ENCODE measurements at places on chromosomes 4 and X.

GRCh38 chrX:43643201-43643600 is 12.9 kb upstream of the MAOA start:
- no peak for DNase-seq

- no peak for DNase-seq
Measured at GRCh38 chr4:3368841-3369760, 72.7 kb upstream of the HGFAC start.

DNA sequence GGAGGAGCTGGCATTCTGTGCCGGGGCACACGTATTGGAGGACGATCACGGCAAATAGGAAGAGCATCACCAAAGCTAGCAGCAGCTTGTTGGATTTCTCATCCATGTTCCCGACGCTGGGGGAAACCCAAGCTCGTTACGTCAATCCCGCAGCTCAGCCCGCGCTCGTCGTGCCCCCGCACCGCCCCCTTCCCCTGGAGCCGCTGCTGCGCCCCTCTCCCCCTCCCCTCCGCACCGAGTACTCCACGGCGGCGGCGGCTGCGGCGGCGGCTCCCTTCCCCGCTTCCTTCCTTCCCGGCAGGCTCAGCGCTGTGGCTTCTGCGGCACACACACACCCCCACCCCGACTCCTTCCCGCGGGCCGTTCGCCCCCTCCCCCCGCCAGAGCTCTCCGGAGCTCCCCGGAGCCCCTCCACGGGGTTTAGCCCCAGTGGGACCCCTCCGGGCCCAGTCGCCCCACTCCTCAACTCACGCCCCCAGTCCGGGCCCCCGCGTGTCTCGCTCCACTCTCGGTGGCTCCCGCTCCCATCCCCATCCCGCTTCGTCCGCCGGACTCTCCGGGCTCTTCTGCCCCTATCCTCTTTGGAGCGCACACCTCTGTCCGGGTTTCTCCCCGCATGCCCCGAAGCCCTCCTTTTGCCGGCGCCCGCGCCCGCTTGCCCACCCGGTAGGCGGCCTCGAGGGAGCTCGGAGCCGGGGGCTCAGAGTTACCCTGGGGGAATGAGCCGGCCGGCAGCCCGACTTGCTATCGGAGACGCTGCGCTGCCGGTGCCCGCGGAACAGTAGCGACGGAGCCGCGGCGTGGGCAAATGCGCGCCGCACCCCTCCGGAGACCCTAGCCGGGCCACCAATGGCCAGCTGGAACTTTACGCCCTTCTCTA is 978 bp downstream of the HS6ST2 start:
- no peak for DNase-seq

DNA sequence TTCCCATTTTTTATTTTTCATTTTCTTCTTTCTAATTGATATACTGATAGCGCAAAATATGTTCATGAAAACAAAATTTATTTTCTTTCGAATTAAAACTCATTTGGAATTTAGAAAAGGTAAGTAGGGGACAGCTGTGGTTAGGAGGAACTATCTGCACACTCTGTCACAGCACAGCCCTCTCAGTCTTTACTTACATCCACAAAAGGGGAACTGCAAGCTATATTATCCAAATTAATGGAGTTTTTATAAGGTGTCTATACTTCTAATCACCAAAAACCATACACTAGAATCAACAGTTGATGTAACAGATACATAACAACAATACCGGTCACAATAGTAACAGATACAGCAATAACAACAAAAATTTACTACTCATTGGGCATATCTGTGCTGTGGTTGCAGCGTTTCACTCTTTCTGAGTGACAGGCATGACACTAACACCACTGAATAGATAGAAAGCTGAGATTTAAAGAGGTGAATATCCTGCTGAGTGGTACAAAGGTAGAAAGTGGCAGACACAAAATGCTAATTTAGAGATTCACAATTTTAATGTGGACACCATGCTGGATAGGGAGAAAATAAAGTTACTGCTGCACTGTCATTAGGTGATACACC is 160.7 kb downstream of the PPP3CA start:
- no peak for DNase-seq

DNA sequence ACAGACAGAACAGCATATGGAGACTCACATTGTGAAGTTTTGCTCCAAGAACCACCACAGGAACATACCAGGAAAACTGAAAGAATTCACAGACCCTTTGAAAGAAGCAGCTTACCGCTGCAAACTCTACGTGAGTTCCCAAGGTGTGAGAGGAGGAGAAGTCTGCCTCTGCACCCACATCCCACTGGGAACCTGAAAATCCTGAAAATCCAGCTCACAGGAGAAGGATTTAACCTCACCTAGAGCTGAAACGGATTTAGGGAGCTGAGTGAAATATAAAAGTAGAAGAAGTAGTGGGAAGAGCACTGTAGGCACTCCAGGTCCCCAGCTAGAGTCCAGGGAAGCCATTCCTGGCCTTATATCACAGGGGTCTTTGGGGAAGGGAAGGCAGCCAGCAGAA is 80.0 kb downstream of the FHIP1A start:
- DNase-seq: no peak

GRCh38 chr4:56086561-56086960 is 137.8 kb downstream of the CEP135 start:
- DNase-seq: no peak

DNA sequence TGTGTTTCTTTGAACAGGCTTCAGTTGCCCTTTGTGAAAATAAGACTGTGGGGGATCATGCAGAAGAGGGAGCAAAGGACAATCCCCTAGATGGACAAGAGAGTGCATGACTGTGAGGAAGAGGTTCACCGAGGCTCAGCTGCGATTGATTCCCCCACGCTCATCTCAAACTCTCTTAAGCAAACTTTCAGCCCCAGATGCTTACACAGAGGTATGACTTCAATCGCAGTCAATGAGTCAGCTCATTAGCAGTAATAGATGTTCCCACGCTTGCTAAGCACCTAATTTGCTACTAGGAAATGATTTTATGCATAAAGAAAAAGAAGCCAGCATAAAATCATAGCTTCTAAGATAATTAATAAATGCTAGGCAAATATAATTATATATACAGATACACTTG is 2256.1 kb upstream of the AGA start:
- no peak for DNase-seq

DNA sequence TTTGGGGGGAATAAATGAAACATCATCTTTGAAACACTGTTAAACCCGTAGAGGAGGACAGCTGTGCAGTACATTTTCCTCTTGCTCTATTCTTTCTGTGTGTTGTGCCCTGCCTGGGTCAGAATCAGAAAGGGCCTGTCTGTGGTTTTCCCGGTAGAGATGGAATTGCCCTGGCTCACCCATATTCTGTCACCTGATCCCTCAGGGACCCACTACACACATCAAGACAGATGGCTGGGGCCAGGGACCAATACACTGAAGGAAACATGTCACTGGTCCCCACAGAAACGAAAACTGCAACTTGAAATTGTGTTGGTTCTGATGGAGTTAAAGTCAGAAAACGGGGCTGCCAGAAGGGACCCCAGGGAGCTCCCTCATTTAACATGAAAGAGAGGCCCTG is 114.9 kb downstream of the ZNF827 start:
- no peak for DNase-seq

DNA sequence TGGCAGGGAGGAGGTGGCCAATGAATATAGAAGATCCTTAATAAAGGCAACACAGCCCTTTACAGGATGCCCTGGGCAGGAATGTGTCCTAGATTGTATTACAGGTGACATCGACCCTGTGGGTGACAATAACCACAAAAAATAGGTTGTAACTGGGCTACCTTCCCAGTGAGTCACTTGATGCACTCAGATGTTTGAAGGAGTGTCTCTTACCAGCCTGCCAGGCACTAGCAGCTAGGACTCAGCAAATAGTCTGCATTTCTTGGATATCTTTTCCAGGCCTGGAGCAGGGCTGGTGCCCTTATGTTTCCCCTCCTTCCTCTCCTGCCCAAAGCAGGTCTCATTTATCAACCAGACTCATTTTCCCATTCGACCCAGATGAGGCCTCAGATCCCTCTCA is 50.9 kb upstream of the TMEM164 start:
- no peak for DNase-seq
